ENCODE measurements at places on chromosomes 2 and 18.

GRCh38 chr2:182359027-182359989 lies 67.5 kb downstream of the PDE1A start:
- DNase-seq = no peak

DNA sequence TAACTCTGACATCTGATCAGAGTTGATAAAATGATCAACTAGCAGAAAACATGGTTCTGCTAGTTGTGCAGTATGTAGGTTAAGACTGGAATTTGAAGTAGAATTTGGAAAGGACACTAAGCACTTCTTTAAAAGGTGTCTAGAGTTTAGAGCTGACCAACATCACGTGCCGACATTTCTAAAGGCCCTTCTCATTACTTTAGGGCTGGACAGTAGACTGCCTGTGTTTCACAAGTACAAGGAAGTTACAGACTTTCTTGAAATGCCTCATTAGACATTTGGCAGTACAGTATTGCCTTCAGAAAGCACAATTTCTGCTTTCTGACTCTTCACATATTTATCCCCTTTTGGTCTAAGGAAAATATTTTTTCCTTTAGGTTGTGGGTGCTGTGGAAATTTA lies 255.3 kb downstream of the ZNF385B start:
- no peak for DNase-seq

DNA sequence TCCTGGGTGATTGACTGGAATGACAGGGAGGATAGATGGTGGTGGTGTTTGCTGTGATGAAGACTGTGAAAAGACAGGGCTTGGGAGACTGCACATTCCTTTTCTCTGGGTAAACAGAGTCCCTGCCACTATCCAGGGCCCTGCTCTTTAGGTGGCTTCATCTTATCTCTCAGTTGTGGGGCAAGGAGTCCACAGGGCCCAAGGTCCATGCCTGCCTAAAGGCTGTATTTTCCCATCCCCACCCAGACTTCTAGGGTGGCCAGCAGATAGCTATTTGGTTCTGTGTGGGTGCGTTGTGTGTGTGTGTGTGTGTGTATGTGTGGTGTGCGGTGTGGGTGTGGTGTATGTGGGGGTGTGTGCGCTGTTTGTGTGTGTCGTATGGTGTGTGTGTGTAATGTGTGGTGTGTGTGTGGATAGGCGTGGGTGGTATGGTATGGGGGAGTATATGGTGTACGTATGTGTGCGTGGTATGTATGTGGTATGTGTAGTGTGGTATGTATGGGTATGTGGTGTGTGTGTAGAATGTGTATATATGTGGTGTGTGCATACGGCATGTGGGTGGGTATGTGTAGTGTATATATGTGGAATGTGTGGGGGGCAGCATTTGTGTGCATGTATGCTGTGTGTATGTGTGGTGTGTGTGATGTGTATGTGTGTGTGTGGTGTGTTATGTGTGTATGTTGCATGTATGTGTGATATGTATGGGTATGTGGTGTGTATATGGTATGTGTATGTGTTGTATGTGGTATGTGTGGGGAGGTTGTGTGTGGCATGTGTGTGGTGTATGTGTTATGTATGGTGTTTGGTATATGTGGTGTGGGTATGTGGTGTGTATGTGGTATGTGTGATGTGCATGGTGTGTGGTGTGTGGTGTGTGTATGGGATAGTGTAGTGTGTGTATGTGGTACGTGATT lies 10.5 kb upstream of the XRCC5 start:
- DNase-seq = no peak

DNA sequence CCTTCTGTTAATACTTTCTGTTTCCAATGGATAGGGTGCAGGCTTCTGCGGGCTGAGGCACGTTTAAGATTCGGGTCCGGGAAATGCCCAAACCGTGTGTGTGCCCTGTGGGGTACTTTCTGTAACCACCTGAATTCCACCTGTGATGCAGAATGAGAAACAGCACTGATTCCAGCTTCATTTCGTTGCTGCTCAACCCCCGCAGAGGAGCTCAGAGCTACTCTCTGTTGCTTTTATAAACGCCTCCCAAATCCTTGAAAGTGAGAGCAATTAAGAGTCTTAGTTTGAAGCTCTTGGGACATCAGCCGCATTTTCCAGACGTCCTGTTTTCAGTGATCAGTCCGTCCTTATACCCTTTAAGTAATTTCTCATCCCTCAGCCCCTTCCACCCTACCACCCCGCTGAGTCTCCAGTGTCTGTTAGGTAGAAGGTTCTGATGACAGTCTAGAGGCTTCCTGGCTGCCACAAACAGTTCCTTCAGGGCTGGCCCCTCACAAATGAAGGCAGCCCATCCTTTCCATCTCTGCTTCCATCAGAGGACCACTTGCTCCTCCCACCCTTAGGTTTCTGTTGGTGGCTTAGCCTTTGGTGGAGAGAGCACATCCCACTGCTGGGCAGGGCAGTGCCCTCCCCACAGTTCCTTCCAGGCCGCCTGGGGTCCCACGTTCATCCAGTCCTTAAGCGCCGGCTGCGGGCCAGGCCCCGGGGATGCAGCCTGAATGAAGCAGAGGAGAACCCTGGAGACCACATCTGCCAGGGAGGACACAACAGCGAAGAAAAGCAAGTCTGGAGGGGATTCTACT lies 230.1 kb downstream of the SEPTIN10 start:
- no peak for DNase-seq

DNA sequence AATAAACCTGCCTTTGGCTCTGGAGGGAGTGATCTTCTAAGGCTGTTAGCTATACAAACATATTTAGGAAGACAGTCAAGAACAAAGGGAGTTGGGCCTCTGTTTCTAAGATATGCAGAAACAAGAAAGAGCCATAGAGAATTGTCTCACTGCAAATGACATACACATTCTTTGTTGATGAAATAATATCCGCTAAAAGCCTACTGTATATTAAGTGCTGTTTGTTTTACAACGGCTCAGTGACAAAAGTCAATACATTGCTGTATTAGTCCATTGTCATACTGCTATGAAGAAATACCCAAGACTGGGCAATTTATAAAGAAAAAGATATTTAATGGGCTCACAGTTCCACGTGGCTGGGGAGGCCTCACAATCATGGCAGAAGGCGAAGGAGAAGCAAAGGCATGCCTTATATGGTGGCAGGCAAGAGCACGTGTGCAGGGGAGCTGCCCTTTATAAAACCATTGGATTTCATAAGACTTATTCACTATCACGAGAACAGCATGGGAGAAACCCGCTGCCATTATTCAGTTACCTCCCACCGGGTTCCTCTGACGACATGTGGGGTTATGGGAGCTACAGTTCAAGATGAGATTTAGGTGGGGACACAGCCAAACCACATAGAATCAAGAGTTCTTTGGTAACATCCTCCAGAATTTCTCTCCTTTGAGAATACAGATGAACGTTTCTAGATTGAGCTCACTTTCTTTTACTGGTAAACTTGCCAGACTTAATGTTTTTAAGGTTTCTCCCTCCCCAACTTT lies 157.8 kb downstream of the PIK3C3 start:
- no peak for DNase-seq

DNA sequence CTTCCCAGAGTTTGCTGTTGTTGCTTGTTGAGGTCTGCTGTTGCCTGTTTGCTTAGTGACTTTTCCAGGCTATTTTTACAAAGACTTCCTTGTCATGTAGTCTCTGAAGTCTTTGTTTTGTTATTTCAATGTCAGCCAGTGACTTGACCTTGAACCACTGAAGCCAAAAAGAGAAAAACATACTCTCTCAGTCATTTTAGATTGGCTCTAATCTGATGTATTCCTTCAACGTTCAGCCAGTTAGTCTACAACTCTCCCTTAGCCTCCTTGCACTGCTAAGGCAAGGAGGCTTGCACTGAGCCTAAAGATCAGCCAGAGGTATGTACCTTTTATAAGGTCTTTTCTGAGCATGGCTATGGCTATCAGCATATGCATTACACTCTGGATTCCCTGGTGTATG lies 27.9 kb downstream of the KIAA1328 start:
- DNase-seq = no peak

DNA sequence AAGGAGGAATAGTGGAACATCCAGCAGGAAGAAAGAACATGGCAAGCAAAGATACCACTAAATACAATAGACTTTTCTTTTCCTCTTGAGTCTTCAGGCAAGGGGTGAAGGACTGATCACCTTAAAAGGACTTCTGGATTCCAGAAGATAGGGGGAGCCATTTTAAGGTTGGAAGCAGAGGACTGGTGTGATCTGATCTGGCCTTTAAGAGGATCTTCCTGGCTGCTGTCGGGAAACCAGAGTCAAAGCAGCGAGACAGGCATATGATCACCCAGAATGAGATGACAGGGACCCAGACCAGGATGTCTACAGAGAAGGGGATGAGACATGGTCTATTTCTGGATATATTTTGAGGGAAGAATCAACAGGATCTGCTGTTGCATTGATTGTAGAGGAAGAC lies 558.0 kb downstream of the STK39 start:
- DNase-seq = no peak

- DNase-seq = no peak
Measured at GRCh38 chr2:132951008-132951714, 281.2 kb upstream of the LYPD1 start.
